HFF-Myc (cell line): ENCODE measurements at places on chromosomes 3 and 15.
A peak's percentile ranks its signal among the peaks of the same experiment; 100 is the strongest.

- DNase-seq = no peak
Observed at GRCh38 chr15:69190504-69190903, 30.1 kb downstream of the GLCE start.

DNA sequence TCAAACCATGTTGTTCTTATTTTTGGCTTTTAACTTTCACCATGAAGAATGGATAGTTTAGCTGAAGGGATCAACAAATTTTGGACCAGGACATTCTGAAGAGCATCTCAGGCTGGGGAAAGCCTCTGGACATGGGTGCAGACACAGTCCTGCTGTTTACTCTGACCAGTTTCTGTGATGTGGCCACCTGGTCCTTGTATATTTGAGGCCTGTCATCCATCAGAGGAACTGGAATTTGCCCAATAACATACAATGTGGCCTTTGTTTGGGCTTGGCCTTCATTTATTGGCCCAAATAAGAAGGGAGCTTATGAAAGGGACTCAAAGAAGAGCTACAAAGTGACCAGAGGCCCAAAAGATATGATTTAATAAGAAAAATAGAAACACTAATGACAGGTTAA is 127.9 kb downstream of the MYRIP start:
- DNase-seq = no peak

- DNase-seq = no peak
Observed at GRCh38 chr15:88018869-88019641, 237.5 kb downstream of the NTRK3 start.

DNA sequence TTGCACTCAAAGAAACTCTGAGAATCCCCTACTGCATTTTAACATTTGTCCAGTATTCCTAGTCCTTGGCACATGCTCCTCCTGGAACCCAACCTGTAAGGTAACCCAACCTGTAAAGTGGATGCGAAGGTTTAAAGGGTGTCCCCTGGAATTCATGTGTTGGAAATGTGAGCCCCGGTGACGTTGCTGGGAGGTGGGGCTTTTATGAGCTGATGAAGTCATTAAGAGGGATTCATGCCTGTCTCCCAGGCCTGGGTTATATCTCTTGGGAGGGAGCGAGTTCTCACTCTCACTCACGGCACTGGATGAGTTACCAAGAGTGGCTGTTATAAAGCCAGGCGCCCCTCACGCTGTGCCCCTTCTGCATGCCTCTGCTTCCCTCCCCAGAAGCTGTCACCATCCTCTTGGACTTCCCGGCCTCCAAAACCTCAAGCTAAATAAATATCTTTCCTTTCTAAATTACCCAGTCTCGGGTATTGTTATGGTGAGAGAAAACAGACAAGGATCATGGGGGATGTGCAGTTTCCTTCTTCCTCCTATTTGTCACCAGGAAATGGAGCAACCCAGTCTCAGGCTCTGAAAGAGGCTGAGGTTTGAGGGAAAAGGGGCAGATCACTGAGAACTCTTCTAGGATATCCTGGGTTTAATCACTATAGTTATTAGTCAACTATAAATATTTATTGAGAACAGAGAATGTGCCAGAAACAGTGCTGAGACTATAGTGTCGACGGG is 7.6 kb downstream of the XXYLT1 start:
- no peak for DNase-seq

DNA sequence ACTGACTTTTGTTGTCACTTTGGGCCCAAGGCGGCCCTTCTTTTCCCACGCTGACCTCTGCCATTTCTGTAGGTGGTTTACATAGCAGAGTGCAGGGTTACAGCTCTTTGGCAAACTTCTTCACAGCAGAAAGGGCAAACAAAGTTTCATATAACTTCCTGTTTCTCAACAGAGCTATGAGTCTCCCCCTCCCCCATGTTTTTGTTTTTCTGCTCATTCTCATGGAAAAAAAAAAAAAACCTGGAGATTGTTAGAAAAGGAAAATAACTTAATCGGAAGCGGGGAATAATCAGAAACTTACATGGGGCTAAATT is 342.0 kb upstream of the NR2F2 start:
- DNase-seq = no peak

- no peak for DNase-seq
Observed at GRCh38 chr3:147038481-147038880, 367.9 kb downstream of the ZIC4 start.

- no peak for DNase-seq
Observed at GRCh38 chr3:1087066-1087560, 5.7 kb upstream of the CNTN6 start.

- no peak for DNase-seq
Observed at GRCh38 chr3:71528816-71529215, 54.7 kb downstream of the FOXP1 start.

GRCh38 chr15:25711691-25712090 is 151.4 kb downstream of the ATP10A start:
- DNase-seq = no peak

GRCh38 chr3:45631486-45631885 is 36.9 kb downstream of the LIMD1 start:
- DNase-seq = no peak

DNA sequence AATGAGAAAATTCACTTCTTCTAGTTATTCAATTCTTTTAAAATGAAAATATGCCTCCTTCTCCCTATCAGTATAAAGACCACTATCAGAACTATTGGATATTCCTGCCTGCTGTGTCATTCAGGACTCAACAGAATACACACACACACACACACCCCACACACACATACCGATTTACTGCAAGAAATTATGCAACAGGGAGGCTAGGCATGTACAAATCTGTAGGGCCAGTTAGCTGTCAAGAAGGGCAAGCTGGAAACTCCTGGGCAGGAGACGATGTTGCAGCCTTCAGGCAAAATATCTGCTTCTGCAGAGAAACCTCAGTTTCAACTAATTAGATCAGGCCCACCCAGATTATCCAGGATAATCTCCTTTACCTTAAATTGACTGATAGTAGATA is 13.9 kb upstream of the RYR3 start:
- no peak for DNase-seq

- DNase-seq = no peak
Observed at GRCh38 chr15:50182219-50183013, 420 bp downstream of the SLC27A2 start.

DNA sequence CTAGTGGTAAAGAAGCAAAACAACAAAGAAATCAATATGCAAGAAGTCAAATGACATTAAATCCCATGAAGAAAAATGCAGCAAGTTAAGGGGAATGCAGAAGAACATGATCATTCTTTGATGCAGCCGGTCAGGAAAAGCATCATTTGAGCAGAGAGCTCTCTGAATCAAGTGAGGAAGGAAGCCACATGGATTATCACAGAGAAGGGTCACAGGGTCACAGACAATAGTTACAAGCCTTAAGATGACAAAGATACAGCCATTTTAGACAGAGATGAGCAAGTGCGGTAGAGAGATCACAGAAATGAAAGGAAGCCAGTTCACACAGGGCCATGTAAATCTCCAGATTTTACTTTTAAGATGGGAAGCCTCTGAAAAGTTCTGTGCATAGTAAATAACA is 43.9 kb downstream of the UBE3A start:
- no peak for DNase-seq

DNA sequence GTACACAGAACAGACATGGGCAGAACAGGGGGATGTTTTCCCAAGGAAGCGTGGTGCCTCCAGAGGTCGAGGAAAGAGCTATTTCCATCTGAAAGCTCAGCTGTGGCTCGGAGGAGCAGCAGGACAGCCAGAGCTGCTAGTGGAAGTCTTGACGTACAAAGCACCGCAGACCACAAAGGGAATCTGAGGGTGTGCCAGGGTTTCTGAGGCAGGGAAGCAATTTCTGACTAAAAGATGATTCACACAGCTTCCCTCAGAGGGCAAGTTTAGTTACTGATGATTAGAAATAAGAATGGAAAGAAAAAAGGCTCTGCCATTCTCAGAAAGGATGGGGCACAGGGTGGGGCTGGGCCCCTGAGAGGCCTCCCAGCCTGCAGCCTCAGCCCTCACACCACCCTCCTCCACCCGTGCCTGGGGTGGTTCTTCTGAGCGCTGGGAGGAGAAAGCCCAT is 45.8 kb upstream of the SEC13 start:
- peak; percentile 86 for DNase-seq

DNA sequence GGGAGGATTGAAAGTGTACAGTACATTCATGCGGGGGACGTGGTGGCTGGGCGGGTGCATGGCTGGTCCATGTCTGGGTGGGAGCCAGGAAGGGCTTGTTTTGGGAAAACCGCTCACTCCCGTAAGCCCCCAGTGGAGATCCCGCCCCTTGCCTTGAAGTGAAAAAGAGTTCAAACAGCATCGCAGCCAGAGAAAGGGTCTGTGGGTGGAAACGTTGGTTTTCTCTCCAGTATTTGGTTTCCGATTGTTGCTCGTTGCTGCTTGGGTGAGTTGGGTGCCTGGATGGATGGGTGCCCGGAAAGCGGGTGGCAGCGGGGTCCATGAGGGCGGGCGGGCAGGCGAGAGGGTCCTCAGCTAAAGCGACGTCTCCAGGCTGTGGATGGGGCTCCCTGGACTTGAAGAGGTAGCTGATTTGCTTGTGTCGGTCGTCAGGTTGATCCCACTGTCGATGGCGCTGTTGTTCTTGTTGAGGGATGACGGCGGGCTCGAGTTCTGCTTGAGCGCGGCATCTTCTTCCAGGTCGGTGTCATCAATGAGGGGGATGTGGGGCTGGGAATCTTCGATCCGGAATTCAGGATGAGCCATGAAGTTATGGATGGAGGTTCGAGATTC is 7.7 kb upstream of the SEC13 start:
- DNase-seq = no peak

DNA sequence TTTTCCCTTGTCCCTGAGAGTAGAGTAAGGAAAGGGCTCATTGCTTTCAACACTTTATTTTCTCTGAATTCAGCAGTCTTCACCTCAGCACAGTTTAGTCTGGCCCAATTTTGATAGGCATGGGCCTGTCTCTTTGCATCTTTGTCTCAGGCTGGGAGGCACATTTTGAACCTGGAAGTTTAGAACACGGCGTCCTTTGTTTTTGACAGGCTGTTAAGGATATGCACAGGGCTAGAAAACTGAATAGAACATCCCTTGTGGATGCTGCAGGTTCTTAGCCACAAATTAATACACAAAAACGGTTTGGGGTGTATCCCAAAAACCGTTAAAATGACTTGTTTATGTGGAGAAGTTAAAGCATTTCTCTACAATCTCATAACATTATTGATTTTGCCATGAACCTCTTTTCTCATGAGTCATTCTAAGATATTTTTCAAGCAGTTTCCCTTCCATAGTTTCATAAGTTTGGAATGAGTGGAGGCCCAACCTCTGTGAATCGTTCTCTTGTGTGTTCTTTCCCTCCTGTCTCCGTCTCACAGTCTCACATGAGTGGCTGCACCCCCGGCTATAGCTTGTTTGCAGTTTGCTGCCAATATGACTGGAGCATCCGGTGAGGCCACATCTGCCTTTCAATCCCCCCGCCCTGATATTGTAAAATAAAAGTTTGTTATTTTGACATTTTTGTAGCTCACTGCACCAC is 192.9 kb upstream of the EIF1B start:
- no peak for DNase-seq

- no peak for DNase-seq
Observed at GRCh38 chr3:146598535-146598934, 6.6 kb downstream of the PLSCR5 start.

DNA sequence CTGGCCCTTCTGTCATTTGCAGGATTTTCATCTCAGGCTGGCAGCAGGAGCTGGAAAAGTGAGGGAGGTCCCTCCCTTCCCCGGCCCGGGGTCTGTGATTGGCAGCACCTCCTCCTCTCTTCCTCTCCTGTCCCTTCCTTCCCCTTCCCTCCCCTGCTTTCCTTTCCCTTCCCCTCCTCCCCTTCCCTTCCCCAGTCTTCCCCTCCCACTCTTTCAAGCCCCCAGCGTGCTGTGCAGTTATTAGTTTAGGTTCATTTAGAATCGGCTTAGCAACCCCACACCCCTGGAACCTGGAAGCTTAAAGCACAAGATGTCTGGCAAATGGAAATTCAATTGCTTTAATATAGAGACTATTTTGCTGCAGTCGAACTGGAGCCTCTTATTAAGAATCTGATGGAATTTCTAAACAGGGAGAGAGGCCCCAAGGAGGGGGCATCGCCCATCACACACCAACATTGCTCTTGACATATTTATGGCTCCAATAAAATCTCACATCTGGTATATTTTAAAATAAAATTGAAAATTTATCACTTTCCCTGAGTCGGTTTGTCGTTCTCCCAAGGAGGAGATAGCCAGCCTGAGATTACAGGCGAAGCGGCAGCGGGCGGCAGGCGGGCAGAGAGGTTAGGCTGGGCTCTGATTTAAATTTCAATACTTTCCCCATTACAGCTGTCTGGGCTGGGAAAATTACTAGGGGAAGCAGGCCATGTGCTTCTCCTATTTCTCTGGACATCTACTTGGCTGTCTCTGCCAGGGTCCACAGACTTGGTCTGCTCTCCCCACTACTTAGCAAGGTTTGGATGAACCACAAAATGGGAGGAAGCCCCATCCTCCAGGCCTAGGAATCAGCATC is 98.9 kb downstream of the LINGO1 start:
- DNase-seq = no peak

- no peak for DNase-seq
Observed at GRCh38 chr3:106420628-106421027, 551.8 kb upstream of the CBLB start.

DNA sequence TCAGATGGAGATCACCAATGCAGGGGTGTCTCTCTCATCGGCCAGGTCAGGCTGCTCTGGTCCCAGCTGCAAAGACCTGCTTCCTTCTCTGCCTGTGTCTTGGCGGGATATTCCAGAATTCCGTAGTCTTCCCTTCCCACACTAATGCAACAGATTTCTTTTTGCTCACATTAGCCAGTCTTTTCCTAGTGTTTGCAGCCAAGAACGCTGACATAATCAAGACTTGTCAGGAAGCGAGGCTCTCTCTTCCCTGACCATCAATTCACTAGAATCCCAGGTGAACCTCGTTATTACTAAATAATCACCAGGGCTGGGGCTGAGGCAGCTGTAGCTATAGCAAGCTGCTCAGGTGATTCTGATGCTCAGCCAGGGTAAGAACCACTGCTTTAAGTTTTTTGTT is 43.2 kb upstream of the ACKR4 start:
- no peak for DNase-seq

- no peak for DNase-seq
Observed at GRCh38 chr15:86840996-86841395, 761.3 kb downstream of the AGBL1 start.

GRCh38 chr3:108602935-108603294 is 13.4 kb downstream of the DZIP3 start:
- no peak for DNase-seq

GRCh38 chr15:101273534-101273933 is 3.8 kb downstream of the SELENOS start:
- DNase-seq = no peak

- no peak for DNase-seq
Observed at GRCh38 chr3:151383111-151383510, 1.4 kb downstream of the P2RY12 start.

- DNase-seq = no peak
Observed at GRCh38 chr3:124144035-124144814, 152.3 kb upstream of the ROPN1 start.

GRCh38 chr15:78641102-78641748 is at the start of gene CHRNB4:
Gene CHRNB4 (minus strand): TSS chr15:78641210. CDS start chr15:78641133, 77 bp downstream.
- no peak for DNase-seq
